Purkinje cell (primary cell): ENCODE measurements at places on chromosomes 2 and 18. TPM values are rescaled to one million over a fixed set of nuclear protein-coding genes. Genes with fewer than 3 reads are reported as not detected.

Gene ITGB6
- polyA plus RNA-seq = not detected in 2 replicates

Gene SFTPB
- polyA plus RNA-seq = not detected in 2 replicates

Gene WDR75
- 26.2 and 27.2 TPM in 2 replicates for polyA plus RNA-seq

Gene ADCY3
- 2.8 and 4.7 TPM in 2 replicates for polyA plus RNA-seq

Gene SIX3
- not detected in 2 replicates for polyA plus RNA-seq

Gene MGAT4A
- 98.7 and 117 TPM in 2 replicates for polyA plus RNA-seq

Gene SPAG16
- 23.8 and 24.8 TPM in 2 replicates for polyA plus RNA-seq

Gene ADGRF3
- polyA plus RNA-seq = not detected in 2 replicates

Gene MAP3K19
- polyA plus RNA-seq = 1.9 TPM in 1 of 2 replicates, not detected in the other

Gene RGPD3
- polyA plus RNA-seq = 0.49 TPM in 1 of 2 replicates, not detected in the other

Gene MROH2A
- not detected in 2 replicates for polyA plus RNA-seq

Gene RPL31
- polyA plus RNA-seq = 1,242 and 1,327 TPM in 2 replicates

Gene OR6B2
- polyA plus RNA-seq = not detected in 2 replicates

Gene ALLC
- polyA plus RNA-seq = 0.78 and 1.5 TPM in 2 replicates

Gene SERPINB13
- not detected in 2 replicates for polyA plus RNA-seq

Gene STARD6
- polyA plus RNA-seq = not detected in 2 replicates

Gene IL36A
- not detected in 2 replicates for polyA plus RNA-seq

Gene ABCB11
- polyA plus RNA-seq = 0.03 TPM in 1 of 2 replicates, not detected in the other

Gene ZSWIM2
- not detected in 2 replicates for polyA plus RNA-seq
